ENCODE measurements at places on chromosomes 4 and X.

DNA sequence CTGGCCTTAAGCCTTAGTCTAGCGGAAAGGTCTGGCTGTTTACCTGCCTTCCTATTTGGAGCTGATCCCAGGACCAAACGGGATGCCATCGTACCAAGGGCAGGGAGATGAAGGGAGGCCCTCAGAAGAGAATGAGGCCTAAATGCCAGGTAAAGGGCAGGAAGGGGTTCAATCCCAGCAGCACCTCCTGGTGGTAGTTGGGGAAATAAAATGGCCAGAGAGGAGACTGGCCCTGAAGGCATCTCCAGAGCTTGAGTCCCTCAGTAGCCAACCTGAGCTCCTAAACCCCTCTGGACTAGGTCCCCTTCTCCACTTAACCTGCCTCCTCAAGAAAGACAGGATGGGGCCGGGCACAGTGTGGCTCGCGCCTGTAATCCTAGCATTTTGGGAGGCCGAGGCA, 53.7 kb downstream of the KDM5C start:
- H3K4me1 ChIP-seq: no peaks in the 10 kb centered on the region
- DNase-seq: no peak
- H3K27ac ChIP-seq: no peak overlapping the region
- no peaks in the 10 kb centered on the region for H3K27me3 ChIP-seq
- no peaks in the 10 kb centered on the region for H3K36me3 ChIP-seq

DNA sequence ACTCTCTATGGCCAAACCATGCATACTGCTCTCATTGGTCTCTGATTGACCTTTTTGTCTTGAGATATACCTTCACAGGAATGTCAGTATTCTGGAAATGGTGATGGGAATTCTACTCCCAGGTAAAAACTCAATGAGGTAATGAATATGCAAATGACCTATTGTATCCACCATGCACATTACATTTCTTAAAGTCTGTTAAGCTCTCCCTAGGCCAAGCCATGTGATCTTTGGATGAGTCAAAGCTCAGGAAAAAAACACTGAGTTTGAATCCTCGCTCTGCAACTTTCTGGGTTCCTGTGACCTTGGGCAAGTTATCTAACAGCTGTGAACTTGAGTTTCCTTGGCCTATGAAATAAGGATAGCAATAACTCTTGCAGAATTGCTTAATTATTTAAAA, 175.4 kb downstream of the PPP1R2C start:
- H3K27ac ChIP-seq: no peak overlapping the region
- H3K4me3 ChIP-seq: no peak overlapping the region
- H3K4me1 ChIP-seq: no peaks in the 10 kb centered on the region
- no peak for DNase-seq

DNA sequence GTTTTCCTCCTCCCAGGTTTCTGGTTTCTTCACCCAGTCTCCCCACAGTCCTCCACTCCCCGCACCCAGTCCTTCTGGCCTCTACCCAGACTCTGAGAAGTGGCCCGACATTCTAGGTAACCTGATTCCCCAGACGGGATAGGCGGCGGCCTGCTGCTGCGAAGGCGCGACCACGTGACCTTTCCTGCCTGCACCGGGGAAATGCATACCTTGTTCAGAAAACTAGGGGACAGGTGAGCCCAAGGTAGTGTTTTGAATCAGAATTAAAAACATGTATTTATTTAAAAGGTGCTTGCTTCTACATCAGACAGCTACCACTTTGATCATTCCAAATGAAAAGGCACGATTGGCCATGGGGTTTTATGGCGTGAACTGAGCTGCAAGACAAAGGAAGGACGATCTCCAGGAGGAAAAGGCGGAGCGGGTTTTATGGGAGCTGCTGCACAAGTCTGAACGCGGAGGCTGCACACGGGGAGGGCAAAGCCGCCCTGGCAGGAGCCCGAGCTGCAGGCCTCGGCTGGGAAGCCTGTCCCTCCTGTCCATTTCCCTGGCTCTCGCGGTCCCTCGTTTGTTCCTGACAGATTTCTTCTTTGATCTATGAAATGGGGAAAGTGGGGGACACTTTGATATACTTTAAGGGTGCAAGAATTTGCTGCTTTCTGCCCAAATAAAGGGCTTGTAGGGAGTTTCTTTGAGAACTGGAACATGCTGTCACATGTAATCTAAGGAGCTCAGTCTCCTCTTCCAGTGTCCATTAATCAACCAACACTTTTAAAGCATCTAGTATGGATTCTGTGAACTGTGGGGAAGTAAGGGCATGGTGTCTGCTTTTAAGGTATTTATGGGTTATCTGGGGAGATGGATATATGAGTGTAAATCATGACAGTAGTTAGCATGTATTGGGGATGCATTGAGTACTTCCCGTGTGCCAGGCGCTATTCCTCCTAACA, 150.9 kb downstream of the SPRY1 start:
- no peak overlapping the region for H3K27ac ChIP-seq
- DNase-seq: no peak
- no peaks in the 10 kb centered on the region for H3K27me3 ChIP-seq
- no peaks in the 10 kb centered on the region for H3K4me1 ChIP-seq

GRCh38 chr4:183139058-183139750, 40.1 kb downstream of the WWC2 start:
- DNase-seq: no peak
- H3K27me3 ChIP-seq: no peaks in the 10 kb centered on the region
- H3K36me3 ChIP-seq: no peaks in the 10 kb centered on the region
- no peaks in the 10 kb centered on the region for H3K4me1 ChIP-seq

DNA sequence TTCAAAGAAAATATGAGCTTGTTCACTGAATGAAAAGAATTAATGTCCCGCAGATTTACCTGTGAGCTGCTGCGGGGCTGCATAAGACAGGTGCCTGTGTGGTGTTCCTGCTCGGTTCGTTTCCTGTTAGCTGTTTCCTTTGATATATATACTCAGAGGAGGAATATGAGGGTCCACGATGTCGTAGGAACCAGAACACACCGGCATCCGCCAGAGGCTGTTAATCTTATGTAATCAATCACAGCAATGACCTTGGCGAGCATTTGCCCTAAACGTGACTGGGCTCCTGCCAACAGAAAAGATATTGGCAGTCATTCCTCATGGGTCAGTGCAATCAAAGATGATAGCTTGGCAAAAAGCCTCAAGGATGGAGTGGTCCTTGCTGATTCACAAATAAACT, 260.1 kb downstream of the EVC2 start:
- no peaks in the 10 kb centered on the region for H3K36me3 ChIP-seq
- no peak overlapping the region for H3K4me3 ChIP-seq
- H3K27me3 ChIP-seq: no peaks in the 10 kb centered on the region
- no peaks in the 10 kb centered on the region for H3K4me1 ChIP-seq

DNA sequence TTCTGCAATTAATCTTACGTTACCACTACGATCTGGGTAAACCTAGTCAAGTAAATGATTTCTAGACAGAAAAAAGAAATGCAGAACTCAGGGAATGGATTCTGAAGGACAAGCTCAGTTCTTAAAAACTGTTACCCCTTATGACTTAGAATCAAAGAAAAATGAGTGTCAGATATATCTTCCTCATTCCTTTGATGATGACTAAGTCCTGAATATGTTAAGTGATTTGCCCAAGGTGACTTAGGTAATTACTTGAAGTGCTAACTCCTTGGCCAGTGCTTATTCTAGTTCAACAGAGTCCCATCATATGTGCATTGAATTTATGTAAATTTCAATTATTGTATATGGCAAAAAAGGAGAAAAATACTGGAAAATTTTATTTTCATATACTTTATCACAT, 92.5 kb downstream of the PPEF1 start:
- H3K27ac ChIP-seq: no peak overlapping the region
- H3K27me3 ChIP-seq: no peaks in the 10 kb centered on the region
- no peaks in the 10 kb centered on the region for H3K36me3 ChIP-seq
- no peak overlapping the region for H3K4me3 ChIP-seq
- no peak for DNase-seq

DNA sequence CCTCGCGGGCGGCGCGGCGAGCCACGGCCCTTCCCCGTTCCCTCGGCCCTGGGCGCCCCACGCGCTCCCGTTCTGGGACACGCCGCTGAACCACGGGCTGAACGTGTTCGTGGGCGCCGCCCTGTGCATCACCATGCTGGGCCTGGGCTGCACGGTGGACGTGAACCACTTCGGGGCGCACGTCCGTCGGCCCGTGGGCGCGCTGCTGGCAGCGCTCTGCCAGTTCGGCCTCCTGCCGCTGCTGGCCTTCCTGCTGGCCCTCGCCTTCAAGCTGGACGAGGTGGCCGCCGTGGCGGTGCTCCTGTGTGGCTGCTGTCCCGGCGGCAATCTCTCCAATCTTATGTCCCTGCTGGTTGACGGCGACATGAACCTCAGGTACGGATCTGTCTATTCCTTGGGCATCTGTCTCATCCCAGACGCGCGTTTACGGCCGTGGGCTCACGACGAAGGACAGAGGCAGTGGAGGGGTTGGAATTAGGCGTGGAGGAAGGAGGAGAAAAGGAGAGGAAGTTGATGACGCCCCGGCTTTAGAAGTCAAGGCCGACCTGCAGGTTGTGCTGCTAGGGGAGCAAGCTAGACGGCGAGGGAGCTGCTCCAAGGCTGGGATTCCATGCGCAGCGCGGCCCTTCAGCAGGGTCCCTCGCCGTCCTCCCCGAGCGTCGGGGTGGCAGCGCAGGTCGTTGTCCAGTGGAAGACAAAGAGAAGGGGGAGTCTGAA, 792 bp downstream of the SLC10A4 start:
- no peaks in the 10 kb centered on the region for H3K36me3 ChIP-seq
- H3K4me3 ChIP-seq: peak overlapping the region; percentile 16
- no peak overlapping the region for H3K27ac ChIP-seq
- H3K4me1 ChIP-seq: peaks cover 7% of the 10 kb centered on the region

DNA sequence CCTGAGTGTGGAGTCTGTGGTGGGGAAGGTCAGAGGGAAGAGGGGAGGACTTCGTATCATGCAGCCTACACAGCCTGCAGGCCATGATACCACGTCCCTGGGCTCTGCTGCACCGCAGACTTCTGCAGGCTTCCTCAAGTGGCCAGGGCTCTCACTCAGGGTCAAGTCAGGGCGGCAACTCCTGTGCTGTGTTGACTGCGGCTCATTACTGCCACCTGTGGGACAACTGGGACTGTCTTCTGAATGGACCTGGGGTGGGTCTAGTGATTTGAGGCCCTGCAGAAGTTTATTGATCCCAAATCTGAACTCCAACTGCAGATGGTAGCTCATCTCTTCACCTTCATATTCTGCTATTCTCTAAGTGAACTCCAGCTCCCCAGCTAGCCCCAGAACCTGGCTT, 167.1 kb downstream of the NSUN7 start:
- H3K4me3 ChIP-seq: no peak overlapping the region
- no peak overlapping the region for H3K27ac ChIP-seq
- no peaks in the 10 kb centered on the region for H3K4me1 ChIP-seq
- H3K27me3 ChIP-seq: no peaks in the 10 kb centered on the region
- DNase-seq: no peak
- no peaks in the 10 kb centered on the region for H3K36me3 ChIP-seq

- H3K36me3 ChIP-seq: no peaks in the 10 kb centered on the region
- DNase-seq: peak; percentile 5
Observed at GRCh38 chr4:123397144-123398065, 810 bp downstream of the SPRY1 start.

DNA sequence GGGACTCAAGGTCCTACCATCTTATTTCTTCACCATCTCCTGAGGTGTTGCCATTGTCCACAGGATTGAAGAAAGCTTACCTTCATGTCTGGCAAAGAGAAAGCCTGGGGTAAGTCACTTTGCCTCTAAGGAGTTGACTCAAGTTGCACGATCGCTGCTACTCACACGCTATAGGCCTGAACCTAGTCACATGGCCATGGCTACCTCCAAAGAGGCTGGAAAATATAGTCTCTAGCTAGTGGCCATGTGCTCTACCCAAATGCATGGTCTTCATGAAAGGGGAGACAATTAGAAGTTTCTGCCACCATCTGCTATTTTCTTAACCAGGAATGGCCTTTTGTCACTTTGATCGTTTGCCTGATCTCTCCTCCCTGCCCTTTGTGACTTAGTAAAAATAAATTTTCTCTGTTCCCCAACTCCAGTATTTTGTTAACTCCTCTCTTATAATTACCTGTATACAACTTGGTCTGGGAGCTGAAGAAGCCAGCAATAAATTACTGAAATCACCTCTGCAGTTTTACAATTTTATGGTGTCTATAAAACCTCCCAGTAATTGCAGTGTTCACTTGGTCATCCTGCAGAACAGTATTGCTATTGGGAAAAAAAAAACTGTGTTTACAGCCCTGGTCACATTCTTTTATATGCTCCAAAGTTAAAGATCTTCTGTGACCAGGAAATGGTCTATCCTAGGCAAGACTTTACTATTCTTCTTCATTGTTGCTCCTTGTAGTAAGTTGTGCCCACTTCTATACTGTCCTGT, 126.7 kb upstream of the TSPAN5 start:
- no peak overlapping the region for H3K4me3 ChIP-seq
- DNase-seq: no peak
- H3K36me3 ChIP-seq: no peaks in the 10 kb centered on the region
- no peaks in the 10 kb centered on the region for H3K4me1 ChIP-seq
- H3K27me3 ChIP-seq: no peaks in the 10 kb centered on the region
- no peak overlapping the region for H3K27ac ChIP-seq

DNA sequence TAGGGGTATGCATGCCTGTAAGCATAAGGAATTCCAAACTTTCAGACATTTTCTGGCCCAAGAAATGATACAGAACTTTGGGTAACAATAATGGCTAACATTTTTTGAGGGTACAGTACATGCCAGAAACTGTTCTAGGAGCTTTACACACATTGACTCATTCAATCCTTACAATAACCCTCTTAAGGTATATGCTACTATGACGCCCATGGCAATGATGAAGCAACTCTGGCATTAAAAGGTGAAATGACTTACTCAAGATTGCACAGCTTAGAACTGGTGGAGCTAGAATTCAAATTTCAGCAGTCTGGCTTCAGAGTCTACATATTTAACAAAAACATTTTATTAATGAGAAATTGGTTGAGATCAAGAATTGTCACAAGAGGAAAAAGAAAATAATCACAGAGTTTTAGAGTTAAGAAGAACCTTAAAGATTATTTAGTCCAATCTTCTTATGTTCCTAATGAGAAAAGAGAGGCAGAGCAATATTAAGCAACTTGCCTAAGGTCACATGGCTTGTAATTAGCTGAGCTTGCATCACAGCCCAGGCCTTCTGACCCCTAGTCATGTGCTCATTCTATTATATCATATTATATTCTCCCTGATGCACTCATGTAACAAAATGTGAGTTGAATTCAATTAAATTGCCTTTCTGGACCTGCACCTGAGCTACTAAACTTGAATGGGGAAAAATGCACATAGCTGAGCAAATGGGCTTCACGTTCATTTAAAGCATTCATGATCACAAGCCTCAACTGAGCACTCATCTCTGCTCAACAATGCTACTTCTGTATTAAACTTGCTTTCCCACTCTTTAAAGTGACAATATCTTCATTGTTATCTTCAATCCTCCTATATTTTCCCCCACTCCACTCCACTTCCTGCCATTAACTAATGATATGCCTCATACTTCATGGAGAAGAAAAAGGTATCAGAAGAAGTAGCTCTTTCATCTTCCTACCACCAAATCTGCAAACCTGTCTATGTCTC, 73.2 kb downstream of the ENOX2 start:
- H3K36me3 ChIP-seq: no peaks in the 10 kb centered on the region
- H3K4me1 ChIP-seq: no peaks in the 10 kb centered on the region
- H3K27ac ChIP-seq: no peak overlapping the region
- DNase-seq: no peak
